PC-9 (cell line): ENCODE measurements at places on chromosomes 2 and 18. TPM values are rescaled to one million over a fixed set of nuclear protein-coding genes. Genes with fewer than 3 reads are reported as not detected.
A peak's percentile ranks its signal among the peaks of the same experiment; 100 is the strongest.

ABCG5 gene
- total RNA-seq = not detected in 2 replicates

DNA sequence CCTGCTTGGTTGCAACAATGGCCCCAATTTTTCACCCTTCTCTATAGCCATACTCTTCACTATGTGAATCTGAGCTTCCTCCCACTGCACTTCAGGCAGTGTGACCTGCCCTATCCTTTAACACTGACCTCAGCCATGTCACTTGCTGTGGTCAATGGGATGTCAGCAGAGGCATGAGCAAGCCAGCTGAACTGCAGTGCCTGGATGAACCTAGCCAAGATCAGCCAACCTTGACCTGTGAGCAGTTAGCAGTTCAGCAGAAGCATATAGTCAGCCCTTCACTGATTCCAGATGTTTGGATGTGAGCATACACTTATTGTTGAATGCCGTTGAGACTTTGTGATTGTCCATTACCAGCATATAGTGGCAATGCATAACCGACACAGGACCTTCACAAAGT is 63.4 kb upstream of the BOD1L2 start:
- H3K27me3 ChIP-seq = no peaks in the 10 kb centered on the region
- no peak overlapping the region for H3K4me3 ChIP-seq
- H3K4me1 ChIP-seq = peaks cover 25% of the 10 kb centered on the region
- DNase-seq = no peak
- no peak overlapping the region for H3K27ac ChIP-seq

GRCh38 chr2:120470041-120470965 is 124.4 kb downstream of the INHBB start:
- H3K4me1 ChIP-seq = peaks cover 44% of the 10 kb centered on the region
- H3K27ac ChIP-seq = peak overlapping the region; percentile 51
- DNase-seq = peak; percentile 97
- H3K27me3 ChIP-seq = no peaks in the 10 kb centered on the region
- no peaks in the 10 kb centered on the region for H3K36me3 ChIP-seq

TMEM182 gene
- 12.9 and 13.7 TPM in 2 replicates for total RNA-seq

GRCh38 chr2:234999740-235000425 is 48.1 kb downstream of the SH3BP4 start:
- DNase-seq = no peak
- no peaks in the 10 kb centered on the region for H3K27me3 ChIP-seq
- H3K4me3 ChIP-seq = no peak overlapping the region
- H3K36me3 ChIP-seq = peaks cover 31% of the 10 kb centered on the region; the same call in 1 of the 2 replicates
- peaks cover 44% of the 10 kb centered on the region for H3K4me1 ChIP-seq

GRCh38 chr2:159046966-159047365 is 78.5 kb downstream of the TANC1 start:
- H3K4me1 ChIP-seq = no peaks in the 10 kb centered on the region
- DNase-seq = no peak
- no peaks in the 10 kb centered on the region for H3K27me3 ChIP-seq
- no peak overlapping the region for H3K27ac ChIP-seq
- H3K36me3 ChIP-seq = no peaks in the 10 kb centered on the region

DNA sequence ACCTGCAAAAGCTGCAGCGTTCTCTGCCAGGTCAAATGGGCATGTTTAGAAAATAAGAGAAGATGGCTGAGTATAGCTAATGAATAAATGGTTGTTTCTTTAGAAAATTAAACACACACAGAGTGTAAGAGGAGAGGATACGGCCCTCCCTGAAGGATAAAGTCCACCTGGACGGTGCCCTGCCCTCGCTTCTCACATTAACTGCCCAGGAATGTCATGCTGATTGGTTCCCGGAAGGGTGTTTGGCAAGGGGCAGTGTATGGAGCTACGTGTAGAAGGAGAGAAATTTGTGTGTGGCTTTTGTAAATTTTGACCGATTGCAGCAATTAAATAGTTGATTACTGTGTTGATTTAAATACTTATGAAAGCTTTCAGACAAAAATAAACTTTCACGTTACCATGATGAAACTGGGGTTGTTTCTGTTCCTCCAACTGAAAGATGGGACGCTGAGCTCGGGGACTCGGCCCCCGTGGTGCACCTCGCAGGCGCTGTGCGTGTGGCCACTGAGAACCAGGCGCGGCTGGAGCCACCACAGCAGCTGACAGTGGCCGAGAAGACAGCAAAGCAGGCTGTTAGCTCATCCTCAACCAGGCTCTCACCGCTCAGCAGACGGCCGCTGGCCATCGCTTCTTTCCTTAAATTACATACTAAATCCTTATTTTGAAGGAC is 22.7 kb downstream of the MPPE1 start:
- no peaks in the 10 kb centered on the region for H3K36me3 ChIP-seq
- no peak overlapping the region for H3K27ac ChIP-seq
- peaks cover 24% of the 10 kb centered on the region for H3K4me1 ChIP-seq
- DNase-seq = no peak
- H3K4me3 ChIP-seq = no peak overlapping the region

DNA sequence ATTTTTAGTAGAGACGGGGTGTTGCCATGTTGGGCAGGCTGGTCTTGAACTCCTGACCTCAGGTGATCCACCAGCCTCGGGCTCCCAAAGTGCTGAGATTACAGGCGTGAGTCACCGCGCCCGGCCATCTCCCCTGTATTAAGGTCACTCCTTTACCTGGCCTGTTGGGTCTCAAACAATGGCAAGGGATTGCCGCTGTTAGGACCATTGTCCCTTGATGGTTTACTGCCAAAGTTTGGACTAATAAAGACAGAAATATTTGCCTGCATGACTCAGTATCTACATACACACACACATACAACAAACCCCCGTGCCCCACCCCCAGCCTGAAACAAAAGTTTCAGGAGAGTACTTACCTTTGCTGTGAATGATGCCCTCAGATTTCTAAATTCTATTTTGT is 16.5 kb downstream of the PARD3B start:
- DNase-seq = peak; percentile 59
- no peak overlapping the region for H3K27ac ChIP-seq
- no peaks in the 10 kb centered on the region for H3K36me3 ChIP-seq
- no peaks in the 10 kb centered on the region for H3K4me1 ChIP-seq
- no peak overlapping the region for H3K4me3 ChIP-seq
- H3K27me3 ChIP-seq = no peaks in the 10 kb centered on the region

MARCO gene
- not detected in 2 replicates for total RNA-seq

DNA sequence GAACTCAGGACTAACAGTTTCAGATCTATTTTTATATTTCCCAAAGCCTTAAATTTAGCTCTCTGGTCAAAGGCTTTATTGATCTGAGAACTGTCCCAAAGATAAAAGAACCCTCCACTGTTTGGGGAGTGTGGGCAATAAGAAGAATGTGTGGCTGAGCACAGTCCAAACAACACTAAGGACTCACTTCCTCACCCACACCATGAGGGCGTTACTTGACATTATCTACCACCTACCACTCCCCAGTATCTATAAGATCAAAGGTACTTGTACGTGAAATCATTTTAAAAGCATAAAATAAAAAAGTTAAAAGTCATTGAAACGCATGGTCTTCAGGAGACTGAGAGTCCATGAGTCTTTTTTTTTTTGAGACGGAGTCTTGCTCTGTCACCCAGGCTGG is 54.6 kb upstream of the NFU1 start:
- DNase-seq = no peak
- no peak overlapping the region for H3K4me3 ChIP-seq
- peaks cover 2% of the 10 kb centered on the region; the same call in 1 of the 2 replicates for H3K36me3 ChIP-seq
- no peak overlapping the region for H3K27ac ChIP-seq
- H3K27me3 ChIP-seq = no peaks in the 10 kb centered on the region

DNA sequence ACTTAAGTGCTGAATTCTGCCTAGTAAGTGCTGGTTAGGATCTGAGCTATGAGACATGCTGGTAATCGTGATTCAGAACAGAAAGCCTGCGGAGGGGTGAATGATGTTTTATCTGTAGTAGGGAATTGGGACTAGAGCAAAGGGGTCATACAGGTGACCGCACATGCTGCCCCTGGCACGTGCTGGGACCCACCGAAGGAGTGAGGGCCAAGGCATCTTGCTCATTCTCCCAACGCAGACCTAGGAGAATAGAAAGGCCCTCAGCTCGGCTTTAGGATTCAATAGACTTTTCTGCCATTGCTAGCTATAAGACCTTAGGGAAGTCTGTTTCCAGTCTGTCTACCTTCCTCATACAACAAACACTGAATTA is 8.8 kb upstream of the SMAD7 start:
- no peak overlapping the region for H3K27ac ChIP-seq
- H3K36me3 ChIP-seq = no peaks in the 10 kb centered on the region
- no peak for DNase-seq
- H3K4me3 ChIP-seq = no peak overlapping the region

PFN4 gene
- 1.2 and 2.6 TPM in 2 replicates for total RNA-seq

DNA sequence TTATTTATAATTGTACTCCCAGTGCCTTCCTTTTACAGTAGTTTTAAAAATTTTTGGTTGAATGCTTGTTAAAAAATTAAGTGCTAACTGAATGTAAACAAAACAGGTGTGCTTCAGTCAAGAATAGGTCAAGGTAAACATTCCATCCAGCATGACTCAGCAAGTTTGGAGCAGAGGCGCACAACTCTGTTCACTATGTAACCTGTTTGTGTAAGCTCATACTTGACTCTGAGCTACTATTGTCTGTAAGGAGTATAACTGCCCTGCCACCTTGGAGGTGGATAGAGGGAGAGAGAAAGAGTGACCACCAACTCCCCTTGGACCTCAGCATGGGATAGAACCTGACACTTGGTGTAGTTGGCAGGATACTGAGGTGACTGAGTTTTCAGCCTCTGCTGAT is 207.4 kb upstream of the SYT4 start:
- peak; percentile 51 for DNase-seq
- no peaks in the 10 kb centered on the region for H3K36me3 ChIP-seq
- H3K4me3 ChIP-seq = no peak overlapping the region
- no peaks in the 10 kb centered on the region for H3K27me3 ChIP-seq

TUBA4B gene
- total RNA-seq = not detected in 2 replicates

- no peak for DNase-seq
- no peaks in the 10 kb centered on the region for H3K27me3 ChIP-seq
- H3K36me3 ChIP-seq = no peaks in the 10 kb centered on the region
- no peak overlapping the region for H3K27ac ChIP-seq
- H3K4me3 ChIP-seq = no peak overlapping the region
- no peaks in the 10 kb centered on the region for H3K4me1 ChIP-seq
Observed at GRCh38 chr18:34321066-34321465, 96.4 kb upstream of the NOL4 start.

GRCh38 chr18:55206927-55207326 is 247.7 kb upstream of the CCDC68 start:
- DNase-seq = no peak
- no peaks in the 10 kb centered on the region for H3K36me3 ChIP-seq
- no peak overlapping the region for H3K27ac ChIP-seq
- H3K27me3 ChIP-seq = no peaks in the 10 kb centered on the region
- no peaks in the 10 kb centered on the region for H3K4me1 ChIP-seq
- no peak overlapping the region for H3K4me3 ChIP-seq

DNA sequence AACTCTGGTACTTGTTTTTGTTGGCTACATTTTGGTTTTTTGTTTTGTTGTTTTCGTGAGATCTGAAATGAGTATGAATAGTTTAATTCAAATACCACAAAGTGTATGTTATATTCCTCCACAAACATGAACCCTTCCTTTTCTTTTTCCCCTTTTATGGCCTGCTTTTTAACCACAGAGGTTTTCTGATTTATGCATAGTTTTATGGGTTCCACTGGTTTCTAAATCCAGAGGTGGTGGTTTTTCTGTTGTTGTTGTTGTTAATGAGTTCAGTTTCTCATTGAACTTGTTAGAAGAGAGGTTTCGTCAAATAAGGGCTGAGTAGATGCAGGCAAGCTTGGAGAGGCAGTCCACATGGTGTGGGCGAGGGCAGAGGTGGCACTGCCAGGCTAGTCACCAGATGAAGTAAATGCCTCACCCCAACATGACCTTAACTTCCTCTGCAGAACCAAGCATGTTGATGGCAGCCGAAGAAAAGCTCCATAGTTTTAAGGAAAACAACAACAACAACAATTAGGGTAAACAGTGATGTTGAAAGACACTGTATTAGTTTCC is 72.5 kb downstream of the RIF1 start:
- no peak overlapping the region for H3K27ac ChIP-seq
- DNase-seq = no peak
- H3K36me3 ChIP-seq = no peaks in the 10 kb centered on the region

DNA sequence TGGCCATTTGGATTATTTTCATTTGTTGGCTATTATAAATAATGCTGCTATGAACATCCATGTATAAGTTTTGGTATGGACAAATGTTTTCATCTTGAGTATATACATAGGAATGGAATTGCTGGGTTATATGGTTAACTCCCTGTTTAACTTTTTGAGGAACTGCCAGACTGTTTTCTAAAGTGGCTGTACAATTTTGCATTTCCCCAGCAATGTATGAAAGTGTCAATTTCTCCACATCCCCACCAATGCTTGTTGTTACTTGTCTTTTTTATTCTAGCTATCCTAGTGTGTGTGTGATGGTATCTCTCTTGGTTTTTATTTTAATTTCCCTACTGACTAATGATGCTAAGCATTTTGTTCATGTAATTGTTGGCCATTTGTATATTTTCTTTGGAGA is 90.6 kb upstream of the CYP26B1 start:
- DNase-seq = no peak
- no peak overlapping the region for H3K4me3 ChIP-seq
- peaks cover 17% of the 10 kb centered on the region for H3K4me1 ChIP-seq
- H3K27ac ChIP-seq = no peak overlapping the region
- H3K27me3 ChIP-seq = no peaks in the 10 kb centered on the region
- H3K36me3 ChIP-seq = no peaks in the 10 kb centered on the region

DNA sequence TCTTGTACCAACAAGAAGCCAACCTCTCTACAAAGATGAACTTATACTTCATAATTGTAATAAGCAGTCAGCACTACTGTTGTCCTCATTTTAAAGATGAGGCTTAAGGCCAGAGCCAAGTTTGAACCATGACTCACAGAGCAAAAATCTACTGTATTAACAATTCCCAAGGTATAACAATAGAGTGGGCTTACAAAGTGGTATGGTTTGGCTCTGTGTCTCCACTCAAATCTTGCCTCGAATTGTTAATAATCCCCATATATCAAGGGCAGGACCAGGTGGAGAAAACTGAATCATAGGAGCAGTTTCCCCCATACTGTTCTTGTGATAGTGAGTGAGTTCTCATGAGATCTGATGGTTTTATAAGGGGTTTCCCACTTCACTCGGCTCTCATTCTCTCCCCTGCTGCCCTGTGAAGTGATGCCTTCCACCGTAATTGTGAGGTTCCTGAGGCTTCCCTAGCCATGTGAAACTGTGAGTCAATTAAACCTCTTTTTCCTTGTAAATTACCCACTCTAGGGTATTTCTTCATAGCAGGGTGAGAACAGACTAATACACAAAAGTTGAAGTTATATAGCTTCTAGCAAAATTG is 19.5 kb downstream of the MRPL44 start:
- no peaks in the 10 kb centered on the region for H3K4me1 ChIP-seq
- no peak for DNase-seq
- no peaks in the 10 kb centered on the region; the same call in 1 of the 2 replicates for H3K36me3 ChIP-seq
- H3K4me3 ChIP-seq = no peak overlapping the region
- H3K27ac ChIP-seq = no peak overlapping the region
- H3K27me3 ChIP-seq = no peaks in the 10 kb centered on the region

NAT8 gene
- not detected in 2 replicates for total RNA-seq
